GM06990 (cell line): ENCODE measurements at places on chromosomes 1 and 21.

DNA sequence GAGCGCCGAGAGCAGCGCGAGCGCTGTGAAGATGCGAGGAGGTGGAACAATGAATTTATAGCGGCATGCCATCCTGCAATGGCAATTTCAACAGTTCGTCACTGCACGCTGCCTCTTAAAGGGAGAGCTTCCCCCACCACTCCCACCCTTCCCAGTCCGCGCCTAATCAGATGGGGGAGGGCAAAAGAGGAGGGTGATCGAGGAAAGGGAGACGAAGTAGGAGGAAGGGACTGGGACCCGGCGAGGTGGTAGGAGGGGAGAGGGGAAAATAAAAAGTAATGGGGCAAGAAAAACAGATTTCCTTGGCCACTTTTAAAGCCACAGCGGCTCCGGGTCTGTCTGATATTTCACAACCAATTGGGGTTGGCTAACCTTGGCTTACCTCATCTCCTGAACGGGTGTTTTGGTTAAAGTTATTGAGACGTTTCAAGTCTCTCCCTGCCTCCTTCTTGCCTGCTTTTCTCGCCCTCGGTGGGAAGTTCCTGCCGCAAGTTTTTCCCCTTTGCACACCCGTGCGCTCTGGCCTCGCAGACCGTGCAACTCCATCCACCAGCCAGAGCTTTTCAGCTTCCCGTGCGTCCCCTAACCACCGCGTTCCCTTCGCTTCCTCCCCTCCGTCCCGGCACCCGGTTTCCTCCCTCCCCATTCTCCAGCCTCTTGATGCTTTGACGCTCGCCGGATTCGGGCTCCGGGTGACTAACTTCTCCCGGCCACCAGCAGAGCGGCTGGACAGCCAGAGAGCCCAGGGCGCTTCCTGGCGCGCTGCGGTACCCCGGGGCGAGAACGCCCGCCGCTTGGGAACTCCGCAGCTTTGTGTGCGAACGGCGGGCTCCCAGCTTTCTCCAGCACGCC, at the start of gene ADAMTS5:
Gene ADAMTS5 (minus strand): TSS at position 27 of the 852 bp plus-strand sequence. CDS start 697 bp downstream, outside the sequence.
- DNase-seq = no peak

- peak; percentile 37 for DNase-seq
These were observed 17.7 kb downstream of the RAP1GAP start for GRCh38 chr1:21651214-21652042.

DNA sequence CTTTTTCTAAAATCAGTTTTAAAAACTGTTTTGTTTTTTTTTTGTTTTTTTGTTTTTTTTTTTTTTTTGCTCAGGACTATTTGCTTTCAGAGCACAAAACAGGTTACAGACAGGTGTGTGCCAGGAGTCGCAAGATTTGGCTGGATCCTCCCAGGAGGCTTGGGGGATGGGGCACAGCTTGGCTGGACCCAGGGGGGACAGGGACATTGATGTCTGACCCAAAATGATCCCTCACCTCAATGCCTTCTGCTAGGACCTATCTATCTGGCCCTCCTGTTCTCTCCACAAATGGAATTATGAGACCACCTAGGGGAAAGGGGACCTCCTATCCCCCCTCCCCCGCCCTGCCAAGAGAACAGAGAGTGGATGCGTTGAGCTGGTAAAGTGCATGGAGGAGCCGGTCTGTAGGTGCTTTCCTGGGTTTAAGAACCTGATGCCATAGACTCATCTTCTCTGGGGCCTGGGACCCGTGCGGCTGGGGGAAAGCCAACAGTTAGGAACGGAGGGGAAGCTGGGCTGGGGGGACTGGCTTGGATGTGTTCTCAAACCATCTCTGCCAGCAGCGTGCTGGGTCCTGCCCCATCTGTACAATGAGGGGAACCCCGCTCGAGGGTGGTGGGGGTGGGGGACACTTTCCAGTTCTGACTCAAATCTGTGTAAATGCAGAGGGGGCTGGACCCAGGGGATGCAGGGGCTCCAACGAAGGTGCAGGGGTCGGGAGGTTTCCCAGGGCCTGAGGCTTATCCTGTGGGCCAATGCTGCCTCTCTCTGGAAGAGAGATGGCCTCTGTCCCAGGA, 28.9 kb downstream of the RUNX3 start:
- DNase-seq = no peak

- DNase-seq = no peak
These were observed 111.6 kb upstream of the PPP2R5A start for GRCh38 chr1:212173567-212173966.

- peak; percentile 89 for DNase-seq
These were observed 54.3 kb upstream of the HNRNPU start for GRCh38 chr1:244918421-244919319.

- no peak for DNase-seq
These were observed 82.9 kb downstream of the PCBP3 start for GRCh38 chr21:45726438-45726837.

- DNase-seq = no peak
These were observed 16.2 kb downstream of the CAP1 start for GRCh38 chr1:40056519-40057309.
